ENCODE measurements at places on chromosomes 12 and 14.

DNA sequence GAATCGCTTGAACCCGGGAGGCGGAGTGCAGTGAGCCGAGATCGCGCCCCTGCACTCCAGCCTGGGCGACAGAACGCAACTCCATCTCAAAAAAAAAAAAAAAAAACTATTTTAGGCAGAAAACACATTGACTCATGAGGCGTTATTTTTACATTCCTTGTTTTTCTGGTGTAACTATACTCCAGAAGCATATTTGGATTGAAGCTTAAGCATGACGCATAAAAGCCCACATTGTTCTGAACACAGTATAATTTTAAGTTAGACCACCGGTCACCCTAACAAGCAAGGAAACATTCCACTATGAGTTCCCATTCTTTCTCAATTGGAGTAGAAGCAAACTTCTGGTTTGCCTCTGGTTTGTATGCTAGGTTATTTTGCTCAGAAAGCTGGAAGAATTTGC, 173.0 kb downstream of the MYRFL start:
- peak; percentile 16 for DNase-seq

DNA sequence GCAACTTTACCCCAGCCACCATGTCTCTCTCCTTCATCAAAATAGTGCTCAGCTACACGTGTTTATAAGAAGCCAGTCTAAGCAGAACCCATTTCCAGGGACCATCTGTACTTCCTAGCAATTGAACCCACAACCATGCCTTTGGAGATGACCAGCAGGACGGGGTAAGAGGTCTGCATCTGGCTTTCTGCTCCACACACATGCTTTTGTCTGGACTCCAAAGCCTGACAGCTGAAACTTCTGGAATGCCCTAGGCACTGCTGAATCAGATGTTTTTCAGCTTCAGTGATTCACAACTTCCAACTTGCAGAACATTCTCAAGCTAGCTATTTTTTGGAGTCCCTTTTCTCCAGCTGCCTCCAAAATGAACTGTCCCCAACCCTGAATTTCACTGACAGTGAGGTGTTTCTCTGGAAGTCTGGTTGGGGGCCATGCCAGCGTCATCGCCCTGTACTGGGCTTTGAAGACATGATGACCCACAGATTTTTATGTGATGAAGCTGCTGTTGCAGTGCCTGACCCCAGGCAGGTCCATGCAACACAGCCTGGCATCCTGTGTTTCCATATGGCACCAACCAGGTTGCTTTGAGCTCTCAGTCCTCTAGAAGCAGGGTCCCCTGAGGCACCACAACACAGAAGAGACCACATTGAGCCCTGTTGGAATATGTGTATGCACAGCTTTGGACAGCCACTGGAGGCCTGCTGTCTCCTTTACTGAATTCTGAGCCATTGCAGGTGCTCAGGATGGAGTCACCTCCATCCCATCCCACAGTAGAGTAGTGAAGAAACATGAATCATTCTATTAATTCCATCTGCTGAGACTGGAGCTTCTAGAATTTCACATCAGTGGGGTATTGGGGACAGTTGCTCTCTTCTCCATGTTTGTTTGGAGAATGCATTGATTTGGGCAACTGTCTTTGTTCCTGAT, 80.2 kb downstream of the NUAK1 start:
- DNase-seq: peak; percentile 69

- peak; percentile 29 for DNase-seq
These were observed 624 bp downstream of the M6PR start for GRCh38 chr12:8948701-8949341.

DNA sequence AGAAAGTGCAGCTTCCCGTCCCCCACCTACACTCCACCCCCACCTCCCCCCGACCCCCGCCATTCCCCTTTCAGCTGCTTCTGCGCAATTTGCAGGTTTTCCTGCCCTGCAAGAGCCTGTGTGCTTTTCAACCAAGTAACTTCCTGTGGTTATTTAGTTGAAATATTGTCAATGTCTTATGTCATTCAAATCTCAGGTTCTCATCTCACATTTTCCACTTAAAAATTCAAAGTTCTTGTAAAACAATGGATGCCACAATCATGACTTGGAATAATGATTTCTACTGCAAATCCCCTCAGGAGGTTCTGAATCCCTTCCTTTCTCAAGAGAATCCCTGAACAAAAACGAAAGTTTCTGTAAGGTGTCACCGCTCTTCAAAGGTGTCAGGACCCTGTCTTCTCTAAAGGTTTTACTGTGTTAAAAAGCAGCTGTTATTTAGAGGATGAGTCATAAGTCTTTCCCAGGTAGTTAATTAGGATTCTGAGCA, 31.6 kb downstream of the WBP11 start:
- DNase-seq: no peak

DNA sequence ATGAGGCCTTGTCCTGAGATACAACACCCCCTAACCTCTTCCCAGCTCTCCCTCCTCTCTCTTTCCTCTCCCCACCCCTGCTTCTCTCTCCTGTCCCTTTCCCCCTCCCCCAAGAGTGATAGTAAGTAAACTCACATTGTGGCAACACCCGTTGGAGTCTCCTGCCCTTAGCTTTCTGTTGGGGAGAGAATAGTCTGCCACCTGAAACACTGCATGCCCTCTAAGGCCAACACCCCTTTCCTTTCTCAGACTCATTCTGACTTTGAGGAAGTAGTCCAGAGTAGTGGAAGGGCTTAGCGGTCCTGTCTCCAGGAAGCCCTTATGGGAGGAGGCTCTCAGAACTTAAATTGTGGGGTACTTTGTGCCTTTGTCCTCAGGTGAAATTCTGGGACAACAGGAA, 95.2 kb downstream of the PRKCH start:
- no peak for DNase-seq

- peak; percentile 38 for DNase-seq
These were observed at the start of gene ISM2 for GRCh38 chr14:77498120-77498979. Gene ISM2 (minus strand): TSS chr14:77498816. CDS start chr14:77498793, 23 bp downstream.
